ENCODE measurements at places on chromosomes 6 and 20.

- DNase-seq, result no peak
Observed at GRCh38 chr6:9520417-9521151, 894.3 kb downstream of the TFAP2A start.

- no peak for DNase-seq
Observed at GRCh38 chr6:115358616-115359015, 702.1 kb downstream of the FRK start.

DNA sequence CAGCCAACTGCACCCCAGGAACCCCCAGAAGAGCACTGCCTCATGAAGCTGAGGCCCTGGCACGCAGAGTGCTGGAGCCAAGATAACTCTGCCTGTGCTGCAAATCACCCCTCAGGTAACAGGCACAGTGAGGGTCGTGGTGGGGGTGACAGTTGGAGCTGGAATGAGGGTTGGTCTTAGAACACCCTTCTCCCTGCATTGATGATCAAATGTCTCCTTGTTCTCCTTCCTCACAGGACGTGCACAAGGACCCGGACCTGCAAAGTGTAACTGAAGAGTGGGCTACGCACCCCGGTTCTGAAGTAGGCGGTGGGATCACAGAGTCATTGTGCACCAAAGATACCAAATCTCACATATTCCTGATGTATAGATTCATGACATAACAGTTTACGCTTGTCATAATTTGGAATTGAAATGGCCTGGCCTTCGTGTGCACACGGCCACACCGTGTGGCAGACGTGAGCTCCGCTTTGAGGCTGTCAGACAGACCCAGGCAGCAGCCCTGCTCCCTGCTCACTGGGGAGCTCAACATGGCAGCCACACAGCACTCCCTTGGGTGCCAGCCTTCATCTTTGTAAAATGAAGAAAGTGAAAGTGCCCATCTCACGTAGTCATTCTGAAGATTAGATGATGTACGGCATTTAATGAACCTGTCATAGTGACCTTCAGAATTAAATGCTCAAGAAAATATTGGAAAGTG, 8.8 kb downstream of the THBS2 start:
- DNase-seq, result no peak

- no peak for DNase-seq
Observed at GRCh38 chr6:158662954-158663624, 13.2 kb downstream of the SYTL3 start.

- no peak for DNase-seq
Observed at GRCh38 chr20:23794841-23795240, 31.7 kb downstream of the CST2 start.

DNA sequence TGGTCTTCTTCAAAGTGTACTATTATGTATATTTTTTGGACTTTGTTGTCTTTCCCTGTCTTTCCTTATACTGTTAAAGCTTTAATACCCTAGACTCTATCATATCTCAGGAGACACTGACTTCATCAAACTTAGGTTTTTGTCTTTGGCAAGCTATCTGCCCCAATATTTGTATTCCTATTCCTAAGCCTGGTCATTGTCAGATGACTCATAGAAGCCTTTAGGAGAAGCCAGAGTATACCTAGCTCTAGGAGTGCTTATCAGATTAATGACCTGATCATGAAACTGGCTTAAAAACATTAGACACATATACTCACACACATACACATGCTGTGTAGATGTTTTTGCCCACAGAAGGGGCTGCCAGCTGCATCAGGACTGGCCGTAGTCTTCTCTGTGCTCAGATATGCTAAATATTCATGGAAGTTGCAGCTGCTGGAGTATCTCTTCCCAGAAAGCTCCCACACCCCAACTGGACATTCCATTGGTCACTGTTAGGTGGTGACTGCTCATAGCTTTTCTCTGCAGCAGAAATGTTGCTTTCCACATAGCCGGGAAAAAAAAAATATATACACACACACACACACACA, 102.0 kb downstream of the ANKS1A start:
- no peak for DNase-seq

DNA sequence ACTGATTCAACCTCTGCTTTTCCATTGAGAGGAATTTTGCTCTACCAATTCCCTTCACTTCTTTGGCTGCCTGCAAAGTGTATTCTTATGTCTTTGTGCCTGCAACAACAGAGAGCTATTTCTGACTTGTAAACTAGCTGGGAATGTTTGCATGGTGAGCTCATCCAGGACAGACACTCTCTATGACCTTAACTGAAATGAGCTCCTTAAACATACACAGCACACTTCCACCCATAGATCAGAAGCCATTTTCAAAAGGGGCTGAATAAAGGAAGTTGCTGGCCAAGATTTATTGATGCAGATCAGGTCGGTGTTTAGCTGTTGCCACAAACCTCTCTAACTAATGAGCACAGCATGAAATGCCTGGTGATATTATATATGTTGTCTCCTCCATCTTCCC, 377.7 kb downstream of the BTBD9 start:
- no peak for DNase-seq

GRCh38 chr6:92777146-92777740, 642.1 kb downstream of the EPHA7 start:
- DNase-seq, result no peak

GRCh38 chr6:80338201-80338836, 231.8 kb downstream of the BCKDHB start:
- no peak for DNase-seq

DNA sequence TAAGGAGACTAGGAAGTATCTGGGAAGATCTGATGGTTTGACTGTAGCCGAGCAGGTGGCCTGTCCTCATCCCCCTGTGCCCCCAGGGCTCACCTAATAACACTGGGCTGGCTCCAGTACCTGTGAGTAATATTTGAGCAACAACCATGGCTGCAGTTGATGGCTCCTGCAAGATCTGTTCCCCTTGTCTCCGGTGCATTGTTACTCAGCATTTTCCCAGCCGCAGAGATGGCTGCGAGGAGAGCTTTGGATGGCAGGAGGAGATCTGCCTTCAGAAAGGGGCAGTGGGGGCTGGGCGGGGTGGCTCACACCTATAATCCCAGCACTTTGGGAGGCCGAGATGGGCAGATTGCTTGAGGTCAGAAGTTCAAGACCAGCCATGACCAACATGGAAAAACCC, 39.3 kb downstream of the PTK7 start:
- no peak for DNase-seq

DNA sequence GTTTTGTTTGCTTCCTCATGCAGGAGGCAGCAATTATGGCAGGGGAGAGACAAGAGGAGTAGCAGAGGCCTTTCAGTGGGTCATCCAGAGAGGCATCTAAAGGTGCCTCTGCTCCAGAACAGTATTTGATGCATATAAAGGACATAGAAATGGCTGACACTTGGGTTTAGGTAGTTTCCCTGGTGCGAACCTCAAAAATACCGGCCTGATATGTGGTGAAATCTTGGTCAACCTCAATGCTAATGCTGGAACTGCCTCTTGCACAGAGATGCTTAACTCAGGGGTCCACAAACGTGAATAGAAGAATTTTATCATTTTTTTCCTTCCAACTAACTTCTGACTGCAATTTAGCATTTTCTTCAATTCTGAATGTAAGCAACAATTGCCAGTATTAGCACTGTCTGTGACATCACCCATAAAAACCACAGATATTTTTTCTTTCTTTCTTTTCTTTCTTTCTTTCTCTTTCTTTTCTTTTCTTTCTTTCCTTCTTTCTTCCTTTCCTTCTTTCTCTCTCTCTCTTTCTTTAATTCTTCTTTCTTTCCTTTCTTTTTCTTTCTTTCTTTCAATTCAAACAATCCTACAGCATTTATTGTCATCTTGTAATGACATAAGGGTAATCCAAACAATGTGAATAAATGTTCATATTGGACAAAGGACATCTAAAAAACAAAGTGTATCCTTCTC, 180.0 kb upstream of the UST start:
- no peak for DNase-seq

- no peak for DNase-seq
Observed at GRCh38 chr6:52013035-52013434, 74.4 kb downstream of the PKHD1 start.

- DNase-seq, result no peak
Observed at GRCh38 chr6:31689249-31690110, 8.6 kb upstream of the LY6G5C start.

GRCh38 chr6:120279466-120280167, 930.1 kb upstream of the MAN1A1 start:
- no peak for DNase-seq

DNA sequence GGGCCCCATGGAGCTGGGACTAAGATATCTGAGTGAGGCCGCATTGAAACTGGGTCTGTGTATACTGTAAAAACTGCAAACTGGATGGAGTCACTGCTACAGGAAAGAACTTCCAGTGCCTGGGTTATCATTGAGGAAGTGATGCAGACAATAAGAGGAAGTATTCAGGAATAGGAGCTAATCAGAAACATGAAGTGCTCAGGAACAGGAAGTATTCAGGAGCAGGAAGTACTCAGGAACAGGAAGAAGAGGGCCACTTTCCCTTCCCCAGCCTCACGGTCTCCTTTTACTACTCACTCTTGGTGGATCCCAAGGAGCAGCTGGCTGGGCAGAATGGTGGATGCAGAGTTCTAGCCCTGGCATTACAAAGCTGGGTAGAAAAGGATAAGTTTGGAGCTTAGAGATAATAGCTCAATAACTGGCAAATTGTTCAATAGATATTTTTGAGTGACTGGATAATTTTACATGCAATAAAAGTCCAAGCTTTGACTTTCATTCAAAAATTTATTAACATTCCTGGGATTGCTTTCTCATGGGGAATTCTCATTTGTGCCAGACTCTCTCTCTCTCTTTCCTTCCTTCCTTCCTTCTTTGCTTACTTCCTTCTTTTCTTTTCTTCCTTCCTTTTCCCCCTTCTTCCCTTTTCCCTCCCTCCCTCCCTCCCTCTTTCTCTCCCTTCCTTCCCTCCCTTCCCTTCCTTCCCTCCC, 82.2 kb upstream of the PAX1 start:
- no peak for DNase-seq

DNA sequence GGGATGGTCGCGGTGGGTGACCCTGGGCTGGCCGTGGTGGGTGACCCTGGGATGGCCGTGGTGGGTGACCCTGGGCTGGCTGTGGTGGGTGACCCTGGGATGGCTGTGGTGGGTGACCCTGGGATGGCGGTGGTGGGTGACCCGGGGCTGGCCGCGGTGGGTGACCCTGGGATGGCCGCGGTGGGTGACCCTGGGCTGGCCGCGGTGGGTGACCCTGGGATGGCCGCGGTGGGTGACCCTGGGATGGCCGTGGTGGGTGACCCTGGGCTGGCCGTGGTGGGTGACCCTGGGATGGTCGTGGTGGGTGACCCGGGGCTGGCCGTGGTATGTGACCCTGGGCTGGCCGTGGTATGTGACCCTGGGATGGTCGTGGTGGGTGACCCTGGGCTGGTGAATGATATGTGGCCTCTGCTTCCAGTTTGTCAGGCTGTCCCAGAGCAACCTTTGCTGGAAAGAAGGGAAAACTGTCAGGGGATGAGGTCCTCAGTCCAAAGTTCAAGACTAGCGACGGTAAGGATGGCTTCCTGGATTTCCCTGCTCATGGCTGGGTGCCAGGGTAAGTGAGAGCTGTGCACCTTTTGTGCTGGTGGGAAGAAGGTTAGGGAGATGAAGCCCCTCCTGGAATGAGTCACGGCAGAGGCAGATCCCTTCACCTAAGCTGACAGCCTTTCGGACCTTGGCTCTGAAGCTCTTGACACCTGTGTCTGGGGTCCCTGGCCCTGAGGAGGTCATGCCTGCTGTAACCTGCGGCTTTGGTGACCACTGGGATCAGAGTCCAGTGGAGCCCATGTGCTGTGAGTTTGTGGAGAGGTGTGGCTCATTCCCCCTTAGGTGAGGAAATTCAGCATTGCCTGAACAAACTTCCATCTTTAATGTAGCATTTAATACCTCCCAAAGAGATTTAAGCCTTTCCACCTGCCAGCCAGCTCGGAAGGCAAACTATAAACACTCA, 19.1 kb upstream of the PCMTD2 start:
- no peak for DNase-seq

Measured in right atrium auricular region (tissue), 2 donors.